ENCODE measurements at places on chromosomes 2 and 18.

DNA sequence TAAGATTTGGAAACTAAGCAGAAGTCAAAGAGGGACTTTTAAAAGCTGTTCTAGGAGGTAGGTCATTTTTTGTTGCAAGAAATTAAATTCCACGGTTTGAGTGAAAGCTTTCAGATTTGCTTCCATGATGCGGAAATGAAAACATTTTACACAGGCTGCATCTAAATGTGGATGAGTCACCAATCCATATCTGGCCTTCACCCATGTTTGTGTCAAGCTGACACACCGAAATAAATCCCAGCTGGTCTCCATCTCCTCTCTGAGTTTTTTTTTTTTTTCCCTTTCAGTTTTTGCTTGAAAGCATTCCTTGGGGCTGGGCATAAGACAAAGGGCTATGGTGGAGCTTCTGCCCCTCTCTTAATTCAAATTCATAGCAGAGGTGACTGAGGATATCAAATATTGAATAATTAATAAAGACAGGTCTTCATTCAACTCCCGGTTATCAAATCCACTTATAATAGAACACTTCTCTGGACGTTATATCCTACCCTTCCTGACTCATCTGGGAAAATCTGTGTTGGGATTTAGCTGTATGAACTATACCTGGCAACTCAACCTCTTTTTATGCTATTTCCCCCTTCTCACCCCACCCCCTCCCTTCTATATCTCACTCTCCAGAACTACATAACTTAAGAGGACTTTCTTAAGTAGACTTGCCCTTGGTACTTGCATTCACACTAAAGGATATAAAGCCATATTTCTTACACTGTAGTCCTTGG is 558.3 kb upstream of the GCFC2 start:
- no peak for DNase-seq

GRCh38 chr18:39494211-39494896 is 1928.8 kb upstream of the CELF4 start:
- DNase-seq, result no peak

DNA sequence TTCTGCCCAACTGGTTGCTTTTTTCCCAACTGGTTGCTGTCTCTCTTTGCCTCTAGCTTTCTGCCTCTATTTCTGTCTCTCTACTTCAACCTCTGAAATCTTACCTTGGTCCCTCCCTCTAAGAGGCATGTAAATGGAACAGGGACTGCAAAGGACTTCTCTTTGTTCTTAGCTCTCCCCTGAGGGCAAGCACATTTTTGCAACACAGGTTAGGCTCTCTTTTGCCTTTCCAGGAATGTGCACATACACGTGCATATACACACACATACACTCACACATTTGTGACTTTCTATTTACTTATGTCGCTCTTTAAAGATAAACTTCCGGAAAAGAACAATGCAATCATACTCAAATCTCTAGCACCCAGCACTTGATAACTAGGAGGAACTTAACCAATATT is 262.6 kb upstream of the DDX18 start:
- no peak for DNase-seq

DNA sequence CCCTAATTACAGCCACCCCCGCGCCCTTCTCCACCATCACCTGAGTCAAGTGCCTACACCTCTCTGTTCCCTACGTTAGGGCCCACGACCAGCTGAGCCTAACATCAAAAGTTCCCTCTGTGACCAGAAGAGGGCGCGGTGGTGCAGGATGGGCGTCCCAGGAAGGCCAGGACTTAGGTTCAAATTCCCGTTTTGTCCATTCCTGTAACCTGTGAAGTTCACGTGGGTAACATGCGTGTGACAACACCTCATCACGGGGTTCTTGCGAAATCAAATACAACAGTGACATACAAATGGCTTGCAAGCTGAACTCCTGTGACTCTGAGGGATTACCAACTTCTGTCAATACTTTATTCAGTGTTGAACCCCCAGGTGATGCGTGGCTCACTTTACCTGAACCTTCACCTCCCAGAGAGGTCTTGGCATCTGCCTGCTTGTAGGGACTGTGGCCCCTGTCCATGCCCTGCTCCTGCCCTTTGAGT is 207.9 kb downstream of the ARL4C start:
- DNase-seq, result peak; percentile 40

GRCh38 chr18:1425679-1426078 is 521.0 kb downstream of the ADCYAP1 start:
- no peak for DNase-seq

DNA sequence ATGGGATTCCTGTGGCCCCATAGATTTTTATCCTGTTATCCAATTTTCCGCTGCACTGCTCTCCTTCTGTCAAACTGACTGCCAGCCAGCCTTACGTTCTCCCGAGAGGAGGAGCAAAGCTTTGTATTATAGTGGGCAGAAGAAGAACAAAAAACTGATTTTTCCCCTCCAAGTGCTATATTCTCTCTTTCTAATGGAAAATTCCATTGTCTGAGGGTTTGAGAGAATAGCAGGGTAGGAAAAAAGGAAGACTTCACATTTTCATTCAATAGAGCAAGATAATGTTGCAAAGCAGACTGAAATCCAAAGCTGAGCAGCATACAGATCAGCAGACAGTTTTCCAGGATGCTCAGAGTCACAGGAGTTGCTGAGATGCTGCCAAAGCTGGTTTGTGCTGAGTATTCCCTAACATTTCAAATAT is 238.0 kb downstream of the UBE2E3 start:
- DNase-seq, result no peak

GRCh38 chr2:160111951-160112798 is 49.8 kb upstream of the PLA2R1 start:
- DNase-seq, result no peak

- DNase-seq, result no peak
These were observed 1653.1 kb upstream of the SLC39A10 start for GRCh38 chr2:194003911-194004310.

DNA sequence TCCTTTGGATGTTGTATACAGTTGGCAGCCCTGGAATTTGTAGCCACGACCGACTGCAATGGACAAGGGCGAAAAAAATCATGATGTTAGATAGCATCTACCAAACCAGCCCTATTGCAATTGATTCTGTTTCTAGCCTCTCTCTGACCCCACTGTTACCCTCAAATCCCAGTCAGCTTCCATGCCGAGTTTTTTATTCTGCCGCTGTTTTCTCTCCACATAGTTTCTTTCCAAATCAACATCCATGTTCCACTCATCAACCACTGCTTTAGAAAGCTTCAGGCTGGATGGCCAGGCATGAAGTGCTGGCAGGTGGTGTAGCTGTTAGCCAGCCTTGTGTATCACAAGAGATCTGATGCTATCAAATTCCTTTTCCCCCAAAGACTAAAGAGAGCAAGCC is 272.8 kb downstream of the FIGN start:
- DNase-seq, result no peak

DNA sequence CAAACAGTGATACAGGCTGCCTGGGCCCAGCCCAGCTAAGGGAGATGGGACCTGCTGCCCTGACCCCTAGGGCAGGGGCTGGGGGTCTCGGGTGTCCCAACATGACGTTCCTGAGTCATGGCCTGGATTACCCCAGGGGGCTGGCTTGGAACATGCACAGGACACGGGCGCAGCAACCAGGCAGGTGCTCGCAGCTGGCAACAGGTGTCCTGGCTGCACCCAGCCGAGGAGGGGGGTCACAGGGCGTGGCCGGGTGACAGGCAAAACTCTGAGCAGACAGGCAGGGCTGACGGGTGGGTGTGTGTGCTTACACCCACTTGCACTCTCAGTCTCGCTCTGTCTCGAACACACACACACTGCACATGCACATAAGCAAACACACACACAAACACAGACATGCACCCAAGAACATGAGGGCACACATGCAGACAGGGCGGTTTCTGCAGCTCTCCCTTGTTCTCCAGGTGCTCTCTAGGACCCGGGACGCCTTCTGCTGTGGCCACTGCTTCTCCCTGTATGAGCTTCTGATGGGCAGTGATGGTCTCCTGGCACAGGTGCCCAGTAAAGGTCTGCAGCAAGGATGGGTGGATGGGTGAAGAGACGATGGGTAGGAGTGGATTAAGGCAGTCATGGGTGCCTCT is 33.7 kb upstream of the TAF1B start:
- DNase-seq, result no peak

GRCh38 chr2:63124218-63124617 is 73.6 kb downstream of the OTX1 start:
- DNase-seq, result no peak

- DNase-seq, result no peak
These were observed 98.2 kb upstream of the SETBP1 start for GRCh38 chr18:44582456-44582855.

DNA sequence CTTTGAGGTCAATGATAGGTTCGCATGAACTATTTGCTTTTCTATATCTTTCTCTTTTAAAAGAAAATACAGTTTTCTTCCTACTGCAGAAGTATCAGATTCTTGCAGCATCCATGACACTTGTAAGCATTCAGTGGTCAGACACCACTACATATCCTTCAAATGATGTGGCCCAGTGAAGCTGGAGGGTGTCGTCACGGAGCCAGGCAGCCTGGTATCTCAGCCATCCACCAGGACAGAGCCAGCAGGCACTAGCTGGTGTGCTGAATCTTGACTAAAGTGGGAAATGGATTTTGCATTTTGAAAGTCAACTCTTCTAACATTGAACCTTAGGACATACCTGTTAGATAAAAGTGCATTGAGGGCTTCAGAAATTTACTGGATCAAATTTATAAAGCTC is 5.4 kb downstream of the KLHL14 start:
- no peak for DNase-seq

GRCh38 chr2:7392076-7392787 is 475.0 kb downstream of the RNF144A start:
- DNase-seq, result no peak

GRCh38 chr18:3851159-3851558 is 401.2 kb downstream of the TGIF1 start:
- no peak for DNase-seq

DNA sequence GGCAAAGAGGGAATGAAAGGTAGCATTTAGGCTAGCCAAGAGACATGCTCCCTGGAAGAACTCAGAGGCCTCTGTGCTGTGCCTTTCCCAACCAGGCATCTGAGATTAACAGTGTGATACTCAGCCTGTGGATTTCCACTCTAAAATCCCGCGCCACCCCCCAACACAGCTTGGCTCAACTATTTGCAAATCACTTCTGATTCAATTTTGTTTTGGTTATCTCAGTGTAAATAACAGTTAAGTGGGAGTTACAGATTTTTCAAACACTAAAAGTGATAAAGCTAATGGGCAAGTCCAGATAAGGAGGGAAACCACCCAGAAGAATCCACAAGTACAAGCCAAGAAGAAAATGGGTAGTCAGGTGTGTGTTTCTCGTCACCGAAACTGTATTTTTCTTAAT is 1.4 kb upstream of the NRP2 start:
- no peak for DNase-seq

DNA sequence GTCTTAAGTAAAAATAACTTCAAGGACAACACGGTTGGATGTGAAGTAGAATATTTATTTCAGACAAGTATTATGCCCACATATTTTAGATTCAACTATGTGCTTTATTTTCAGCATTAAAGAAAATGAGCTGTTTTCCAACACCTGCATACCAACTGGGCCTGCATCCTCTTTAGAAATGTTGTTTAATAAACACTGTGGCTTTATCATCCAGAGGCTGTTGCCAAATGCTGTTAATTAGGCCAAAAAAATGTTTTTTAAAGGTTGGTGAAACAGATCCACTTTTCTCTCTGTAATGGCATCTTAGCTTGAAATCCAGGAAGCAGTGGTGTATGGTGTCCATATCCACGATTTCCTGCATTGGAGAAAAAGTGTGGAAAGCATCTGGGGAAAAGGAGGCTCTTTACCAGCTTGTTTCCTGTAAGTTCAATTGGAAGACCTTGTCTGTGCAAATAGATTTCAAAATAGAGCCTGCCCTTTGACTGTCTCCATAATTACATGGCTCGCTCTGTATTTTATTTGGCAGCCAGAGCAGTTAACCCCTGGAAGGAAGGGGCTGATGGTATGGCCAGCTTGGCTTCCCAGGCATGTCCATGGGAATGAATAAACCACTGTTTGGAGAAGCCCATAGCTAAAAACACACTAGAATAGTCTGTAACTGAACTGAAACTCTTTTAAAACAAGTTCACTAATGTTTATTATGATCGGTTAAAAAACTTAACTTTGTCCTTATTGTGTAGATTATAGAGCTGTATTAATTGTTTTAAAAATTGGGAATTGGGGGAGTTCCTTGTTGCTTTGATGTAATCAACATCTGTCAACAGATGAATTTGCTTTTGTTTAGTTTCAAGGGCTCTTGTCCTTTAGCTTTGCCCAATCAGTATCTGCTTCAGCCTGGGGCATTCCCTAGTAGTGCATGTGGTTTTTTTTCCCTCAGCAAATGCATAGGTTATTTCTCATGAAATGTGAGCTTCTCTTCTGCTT is 33.0 kb upstream of the DLX1 start:
- DNase-seq, result no peak

DNA sequence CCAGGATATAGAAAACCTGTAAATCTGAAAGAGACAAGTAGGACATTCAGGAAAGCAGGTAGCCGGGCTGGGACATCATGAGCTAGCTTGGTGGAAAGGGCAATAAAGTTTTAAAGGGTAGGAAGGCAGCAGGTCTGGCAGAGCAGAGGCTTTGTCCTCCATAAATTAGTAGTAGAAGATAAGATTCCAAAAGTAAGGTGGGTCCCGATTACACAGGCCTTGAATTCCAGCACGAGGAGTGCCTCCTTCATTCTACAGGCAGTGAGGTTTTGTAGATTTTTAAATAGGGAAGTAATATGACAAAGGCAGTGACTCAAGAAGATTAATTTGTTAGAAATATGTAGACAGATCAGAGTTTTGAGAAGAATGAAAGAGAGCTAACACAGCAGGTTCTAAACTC is 160.7 kb downstream of the DTNB start:
- DNase-seq, result no peak

GRCh38 chr2:193469251-193469650 is 1274.5 kb upstream of the TMEFF2 start:
- DNase-seq, result no peak

DNA sequence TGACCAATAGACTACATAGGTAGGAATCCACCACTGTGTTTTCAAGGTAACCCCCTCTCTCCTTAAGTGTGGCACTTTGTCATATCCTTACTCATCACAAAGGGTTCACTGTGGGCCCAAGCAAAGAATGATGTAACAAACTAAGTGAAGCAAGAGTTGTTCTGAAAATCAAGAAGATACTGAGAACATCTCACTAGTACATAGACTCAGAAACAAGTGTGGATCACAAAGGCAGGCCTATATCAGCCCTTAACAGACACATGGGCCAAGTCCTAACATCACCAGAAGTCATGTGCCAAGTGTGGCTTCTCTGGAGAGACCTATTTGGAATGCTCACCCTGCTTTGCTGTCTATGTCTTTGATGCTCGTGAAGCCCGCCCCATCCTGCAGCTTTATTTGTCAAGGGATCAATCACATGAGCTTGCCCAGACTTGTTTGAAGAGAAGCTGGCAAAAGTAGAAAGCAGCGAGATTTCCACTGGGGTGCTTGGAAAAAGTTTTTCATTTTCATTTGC is 131.2 kb upstream of the TTC39C start:
- DNase-seq, result no peak

GRCh38 chr2:73920577-73921545 is 5.8 kb upstream of the DGUOK start:
- peak; percentile 31 for DNase-seq

- DNase-seq, result no peak
These were observed 352.1 kb downstream of the RBM43 start for GRCh38 chr2:150909613-150910012.

- DNase-seq, result no peak
These were observed 31.9 kb downstream of the CNGA3 start for GRCh38 chr2:98378196-98378595.

GRCh38 chr2:96241227-96241626 is 24.6 kb downstream of the TMEM127 start:
- no peak for DNase-seq
